ENCODE measurements at places on chromosomes 7 and 10.

DNA sequence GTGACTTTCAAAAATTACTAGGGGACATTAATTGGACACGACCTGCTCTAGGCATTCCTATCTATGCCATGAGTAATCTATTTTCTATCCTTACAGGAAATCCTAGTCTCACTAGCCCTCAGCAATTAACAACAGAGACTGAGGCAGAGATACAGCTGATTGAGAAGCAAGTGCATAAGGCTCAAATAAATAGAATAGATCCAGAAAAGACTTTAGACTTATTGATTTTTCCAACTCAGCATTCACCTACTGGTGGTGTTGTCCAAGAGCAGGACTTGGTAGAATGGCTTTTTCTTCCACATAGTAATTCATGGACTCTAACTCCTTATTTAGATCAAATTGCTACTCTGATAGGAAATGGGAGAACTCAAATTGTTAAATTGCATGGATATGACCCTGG, 148.0 kb downstream of the ZNF33B start:
- DNase-seq, result no peak

GRCh38 chr10:21020545-21020944, 123.4 kb upstream of the NEBL start:
- no peak for DNase-seq

- no peak for DNase-seq
Measured at GRCh38 chr7:13155188-13155587, 467.8 kb downstream of the ARL4A start.

DNA sequence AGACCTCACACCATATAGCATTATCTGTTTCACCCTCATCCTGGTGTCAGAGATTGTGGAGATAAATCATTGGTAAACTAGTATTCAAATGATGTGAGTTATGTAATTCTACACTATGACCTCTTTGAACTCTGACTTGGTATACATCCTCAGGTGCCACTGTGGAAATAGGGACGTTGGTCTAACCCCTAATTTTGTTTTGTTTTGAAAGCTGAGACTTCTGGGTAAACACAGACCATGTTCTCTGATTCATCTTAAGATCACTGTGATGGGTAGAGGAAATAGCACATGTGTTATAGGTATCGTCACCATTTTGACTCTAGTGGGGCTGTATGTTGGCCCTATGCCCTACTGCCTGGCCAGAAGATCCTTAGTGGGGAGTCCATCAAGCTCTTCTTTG, 241.6 kb downstream of the CCDC7 start:
- DNase-seq, result no peak

GRCh38 chr10:95360122-95360714, 69.4 kb upstream of the PDLIM1 start:
- no peak for DNase-seq

GRCh38 chr10:78770167-78771090, 298.3 kb upstream of the ZMIZ1 start:
- DNase-seq, result no peak

DNA sequence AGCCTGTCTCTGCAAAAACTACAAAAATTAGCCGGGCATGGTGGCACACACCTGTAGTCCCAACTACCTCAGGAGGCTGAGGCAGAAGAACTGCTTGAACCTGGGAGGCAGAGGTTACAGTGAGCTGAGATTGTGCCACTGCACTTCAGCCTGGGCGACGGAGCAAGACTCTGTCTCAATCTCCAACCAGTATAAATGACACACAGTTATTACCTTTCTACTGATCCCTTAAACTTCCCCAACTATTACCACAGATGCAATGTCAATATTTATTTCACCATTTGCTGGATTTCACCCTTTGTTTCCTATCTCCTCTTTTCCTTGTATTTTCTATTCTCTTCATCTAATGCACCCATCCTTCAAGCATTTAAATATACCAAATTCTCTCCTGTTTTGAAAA, 431.8 kb downstream of the GRM8 start:
- DNase-seq, result no peak

- no peak for DNase-seq
Measured at GRCh38 chr10:98577168-98577567, 130.4 kb upstream of the HPS1 start.

DNA sequence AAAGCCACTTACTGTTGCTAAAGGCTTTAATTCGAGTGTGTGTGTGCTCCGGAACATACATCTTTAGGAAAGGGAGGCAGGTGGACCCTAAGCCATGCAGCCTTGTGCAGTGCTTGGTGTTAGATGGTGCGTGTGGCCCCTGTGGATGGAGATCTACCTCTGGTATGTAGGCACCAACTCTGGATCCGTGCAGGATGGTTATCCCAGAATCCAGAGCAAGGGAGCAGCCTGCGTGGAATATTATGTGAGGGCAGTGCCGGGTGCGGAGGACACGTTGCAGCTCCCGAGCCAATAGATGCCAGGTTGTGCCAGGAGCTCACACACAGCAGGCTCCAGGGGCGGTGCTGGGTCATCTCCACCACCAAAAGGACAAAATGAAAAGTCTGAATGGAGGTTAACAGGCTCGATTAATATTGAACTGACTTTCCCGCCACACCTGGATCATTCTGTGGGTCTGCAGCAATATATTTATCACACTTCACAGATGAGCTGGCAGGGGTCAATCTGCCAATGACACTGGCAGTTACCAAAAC, 143.0 kb upstream of the NPS start:
- DNase-seq, result no peak

- DNase-seq, result no peak
Measured at GRCh38 chr10:69636626-69637605, 6.9 kb downstream of the FAM241B start.

DNA sequence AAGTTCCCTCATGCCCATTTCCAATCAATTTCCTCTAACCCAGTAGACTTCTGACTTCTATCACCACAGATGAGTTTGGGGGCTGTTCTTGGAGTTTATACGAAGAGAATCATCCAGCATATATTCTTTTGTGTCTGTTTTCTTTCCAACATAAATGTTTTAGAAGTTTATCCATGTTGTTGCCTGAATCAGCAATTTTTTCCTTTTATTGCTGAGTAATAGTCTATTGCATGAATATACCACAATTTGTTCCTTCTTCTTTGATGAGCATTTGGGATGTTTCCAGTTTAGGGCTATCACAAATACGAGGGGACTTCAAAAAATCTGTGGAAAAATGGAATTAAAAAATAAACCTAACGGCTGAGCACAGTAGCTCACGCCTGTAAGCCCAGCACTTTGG, 26.2 kb downstream of the COPG2 start:
- no peak for DNase-seq

DNA sequence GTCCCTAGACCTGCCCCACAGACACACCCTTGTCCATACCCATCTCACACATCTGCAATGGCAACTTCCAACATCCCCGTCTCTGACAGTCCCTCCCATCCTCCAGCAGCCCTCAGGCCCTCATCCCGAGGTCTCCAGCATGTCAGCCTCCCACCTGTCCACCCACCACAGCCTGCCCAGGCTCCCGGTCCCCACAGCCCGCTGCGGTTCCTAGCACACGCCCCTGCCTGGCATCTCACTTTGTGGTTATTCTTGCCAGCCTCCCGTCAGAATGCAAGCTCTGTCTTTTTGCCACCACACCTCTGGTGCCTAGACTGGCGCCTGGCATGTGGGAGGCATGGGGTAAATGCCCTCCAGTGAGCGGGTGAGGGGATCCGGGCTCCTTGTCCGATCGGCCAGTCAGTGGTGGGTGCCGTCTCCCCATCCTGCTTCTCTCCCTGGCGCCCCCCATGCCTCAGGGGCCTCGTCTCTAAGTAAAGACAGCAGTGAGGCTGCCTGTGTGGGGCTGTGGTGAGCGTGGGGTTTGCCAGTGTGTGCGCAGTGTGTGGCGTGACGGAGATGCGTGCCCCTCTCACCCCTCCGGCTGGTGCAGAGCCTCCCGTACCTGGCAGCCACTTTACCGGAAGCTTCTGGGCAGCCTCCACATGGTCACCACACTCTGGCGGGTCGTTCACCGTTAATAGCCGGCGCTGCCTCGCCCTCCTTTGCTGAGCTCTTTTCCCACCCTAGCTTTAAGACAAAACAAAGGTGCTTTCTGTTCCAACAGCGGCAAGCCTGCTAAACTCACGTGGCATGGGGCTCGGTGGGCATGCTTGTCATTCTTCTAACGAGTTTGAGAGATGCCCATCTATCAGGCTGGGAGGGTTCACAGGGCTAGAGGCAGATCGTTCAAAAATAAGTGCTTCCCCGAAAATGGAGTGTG, 28.5 kb upstream of the TTYH3 start:
- DNase-seq, result no peak

- DNase-seq, result no peak
Measured at GRCh38 chr7:47804767-47805545, 143.3 kb downstream of the PKD1L1 start.

DNA sequence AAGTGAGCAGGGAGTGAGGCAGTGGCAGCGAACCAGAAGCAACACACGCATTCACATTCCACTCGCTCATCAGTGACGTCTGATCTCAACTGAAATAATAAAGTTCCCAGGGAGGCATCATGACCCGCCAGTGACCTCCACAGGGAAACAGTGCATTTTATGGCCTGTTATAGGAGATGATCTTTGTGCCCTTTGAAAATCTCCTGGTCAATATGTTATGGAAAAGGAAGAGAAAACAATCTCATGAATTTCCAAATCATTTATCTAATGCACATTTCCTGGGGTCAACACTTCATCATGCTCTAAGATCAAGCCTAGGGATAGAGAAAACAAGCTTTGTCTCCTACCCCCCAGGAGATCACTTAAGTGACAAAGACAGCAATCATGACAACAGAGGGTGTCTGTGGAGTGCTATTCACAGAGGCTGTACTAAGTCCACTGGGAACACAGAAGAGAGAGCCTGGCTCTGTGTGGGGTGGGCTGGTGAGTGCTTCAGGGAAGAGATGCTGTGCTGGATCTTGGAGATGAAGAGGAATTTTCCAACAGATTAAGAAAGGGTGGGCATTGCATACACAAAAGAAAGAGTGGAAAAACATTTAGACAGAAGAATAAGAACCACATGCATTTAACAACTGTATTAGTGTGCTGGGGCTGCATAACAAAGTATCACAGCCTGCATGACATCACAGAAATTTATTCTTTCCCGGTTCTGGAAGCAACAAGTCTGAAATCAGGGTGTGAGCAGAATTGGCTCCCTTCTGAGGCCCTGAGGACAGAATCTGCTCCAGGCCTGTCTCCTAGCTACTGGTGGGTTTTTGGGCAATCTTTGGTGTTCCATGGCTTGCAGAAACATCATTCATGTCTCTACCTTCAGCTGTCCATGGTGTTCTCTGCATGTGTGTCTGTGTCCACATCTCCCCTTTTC, 613.9 kb upstream of the IGFBP3 start:
- no peak for DNase-seq

GRCh38 chr7:13290975-13291374, 603.5 kb downstream of the ARL4A start:
- no peak for DNase-seq

DNA sequence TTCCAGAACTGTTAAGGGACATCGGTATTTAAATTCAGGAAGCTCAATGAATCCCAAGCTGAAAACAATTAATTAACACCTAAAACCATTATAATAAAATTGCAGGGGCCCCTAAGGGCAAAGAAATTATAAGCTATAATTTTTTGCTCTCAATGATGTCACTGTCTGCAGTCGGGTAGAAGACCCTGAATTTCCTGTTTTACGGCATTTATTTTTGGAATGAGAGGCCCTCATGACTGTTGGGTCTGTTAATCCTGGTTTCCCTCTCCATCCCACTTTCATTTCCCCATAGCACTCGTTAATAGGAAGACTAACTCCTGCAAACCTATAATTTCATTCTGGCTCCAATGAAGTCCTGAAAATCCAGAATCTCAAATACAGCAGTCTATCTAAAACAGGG, 25.8 kb upstream of the GPR37 start:
- no peak for DNase-seq

GRCh38 chr10:112842832-112843360, 107.2 kb upstream of the TCF7L2 start:
- DNase-seq, result no peak

- DNase-seq, result no peak
Measured at GRCh38 chr10:90461437-90462155, 396.2 kb downstream of the HTR7 start.

GRCh38 chr10:47291682-47292081, 8.3 kb upstream of the GDF10 start:
- no peak for DNase-seq

GRCh38 chr7:157312941-157313340, 23.9 kb upstream of the DNAJB6 start:
- no peak for DNase-seq

Measured in BJ (cell line).